ENCODE measurements at places on chromosomes 2 and 18.

GRCh38 chr18:3238742-3239141 is 8.9 kb upstream of the MYL12A start:
- DNase-seq, result no peak

DNA sequence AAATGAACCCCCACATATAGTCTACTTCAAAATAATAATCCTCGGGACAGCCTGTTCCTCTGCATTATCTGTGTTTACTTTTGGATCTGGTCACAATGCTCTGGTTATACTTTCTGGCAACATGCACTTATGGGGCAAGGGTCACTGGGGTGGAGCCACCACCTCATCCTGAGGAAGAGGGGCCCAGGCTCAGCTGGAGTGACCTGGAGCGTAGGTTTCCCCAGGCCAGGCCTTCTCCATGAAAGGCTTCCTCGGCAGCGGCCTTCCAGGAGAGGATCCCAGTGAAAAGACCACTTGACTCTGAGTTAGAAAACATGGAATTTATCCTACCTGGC is 237.4 kb downstream of the SETBP1 start:
- DNase-seq, result no peak

DNA sequence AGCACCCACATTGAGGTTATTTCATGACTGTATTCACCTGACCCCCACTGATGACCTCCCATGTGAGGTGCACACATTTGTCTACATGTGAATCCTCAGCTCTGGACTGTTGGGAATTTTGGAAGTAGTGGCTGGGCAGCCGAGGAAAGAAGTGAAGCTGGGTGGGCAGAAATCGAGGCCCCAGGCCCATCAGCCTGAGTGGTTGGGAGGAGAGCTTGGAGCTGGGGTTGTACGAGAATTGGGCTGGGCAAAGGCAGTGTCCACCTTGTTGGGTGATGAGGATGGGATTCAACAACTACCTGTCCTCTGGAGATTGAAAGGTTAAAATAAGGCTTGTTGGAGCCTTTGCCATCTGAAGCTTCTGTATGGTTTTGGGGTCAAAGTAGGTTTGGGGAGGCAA is 35.8 kb downstream of the AGAP1 start:
- DNase-seq, result no peak

DNA sequence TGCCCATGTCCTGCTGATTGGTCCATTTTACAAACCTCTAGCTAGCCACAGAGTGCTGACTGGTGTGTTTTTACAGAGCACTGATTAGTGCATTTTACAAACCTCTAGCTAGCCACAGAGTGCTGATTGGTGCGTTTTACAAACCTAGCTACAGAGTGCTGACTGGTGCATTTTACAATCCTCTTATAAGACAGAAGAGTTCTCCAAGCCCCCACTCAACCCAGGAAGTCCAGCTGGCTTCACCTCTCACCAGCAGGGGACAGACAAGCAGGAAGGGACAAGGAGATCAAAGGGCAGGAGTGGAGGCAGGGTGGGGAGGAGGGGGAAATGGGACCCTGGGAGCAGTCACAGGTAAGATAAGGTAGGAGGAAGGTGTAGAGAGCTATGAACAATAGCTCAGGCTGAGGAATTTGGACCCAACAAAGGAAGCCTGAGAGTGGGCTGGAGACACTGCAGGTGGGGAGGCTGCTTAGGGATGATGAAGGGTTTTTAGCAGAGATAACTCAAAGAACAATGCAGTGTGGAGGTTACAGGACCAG is 37.1 kb downstream of the SH2D6 start:
- DNase-seq, result no peak

- no peak for DNase-seq
Measured at GRCh38 chr2:132009874-132010521, 151.8 kb downstream of the ANKRD30BL start.

- no peak for DNase-seq
Measured at GRCh38 chr18:50711386-50711785, 108.4 kb downstream of the MRO start.

DNA sequence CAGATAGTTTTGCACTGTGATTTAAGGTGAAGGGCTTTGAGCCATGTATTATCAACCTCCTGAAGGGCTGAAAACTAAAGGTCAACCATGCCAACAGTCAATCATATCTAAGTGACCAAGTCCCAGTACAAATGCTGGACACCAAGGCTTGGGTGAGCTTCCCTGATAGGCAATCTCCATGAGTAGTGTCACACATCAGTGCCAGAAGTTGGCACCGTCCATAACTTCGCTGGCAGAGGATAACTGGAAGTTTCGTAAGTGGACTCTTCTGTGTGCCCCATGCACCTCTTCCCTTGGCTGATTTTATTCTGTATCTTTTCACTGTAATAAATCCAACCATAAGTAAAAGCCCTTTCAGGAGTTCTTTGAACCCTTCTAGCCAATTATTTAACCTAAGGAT is 13.2 kb downstream of the REV1 start:
- DNase-seq, result no peak

GRCh38 chr2:118980022-118980421 is 38.0 kb downstream of the MARCO start:
- DNase-seq, result no peak

DNA sequence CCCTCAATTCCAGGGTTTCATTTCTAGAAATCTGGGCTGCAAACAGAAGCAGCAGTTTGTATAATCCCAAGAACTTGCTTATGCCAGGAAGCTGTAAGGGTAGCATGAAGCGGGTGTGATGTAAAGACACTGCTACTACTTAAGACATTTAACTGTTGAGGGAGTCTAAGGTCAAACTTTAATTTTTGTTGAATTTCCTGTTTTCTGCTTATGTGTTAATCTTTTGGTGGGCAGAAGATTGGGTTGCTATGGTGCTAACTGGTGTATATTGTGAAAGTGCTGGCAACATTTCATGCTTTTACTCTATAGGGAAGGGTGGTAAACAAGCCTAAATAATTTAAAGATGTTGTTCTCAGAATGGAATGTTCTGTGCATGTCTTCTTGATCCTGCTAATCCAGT is 2.7 kb downstream of the NCOA1 start:
- DNase-seq, result no peak

DNA sequence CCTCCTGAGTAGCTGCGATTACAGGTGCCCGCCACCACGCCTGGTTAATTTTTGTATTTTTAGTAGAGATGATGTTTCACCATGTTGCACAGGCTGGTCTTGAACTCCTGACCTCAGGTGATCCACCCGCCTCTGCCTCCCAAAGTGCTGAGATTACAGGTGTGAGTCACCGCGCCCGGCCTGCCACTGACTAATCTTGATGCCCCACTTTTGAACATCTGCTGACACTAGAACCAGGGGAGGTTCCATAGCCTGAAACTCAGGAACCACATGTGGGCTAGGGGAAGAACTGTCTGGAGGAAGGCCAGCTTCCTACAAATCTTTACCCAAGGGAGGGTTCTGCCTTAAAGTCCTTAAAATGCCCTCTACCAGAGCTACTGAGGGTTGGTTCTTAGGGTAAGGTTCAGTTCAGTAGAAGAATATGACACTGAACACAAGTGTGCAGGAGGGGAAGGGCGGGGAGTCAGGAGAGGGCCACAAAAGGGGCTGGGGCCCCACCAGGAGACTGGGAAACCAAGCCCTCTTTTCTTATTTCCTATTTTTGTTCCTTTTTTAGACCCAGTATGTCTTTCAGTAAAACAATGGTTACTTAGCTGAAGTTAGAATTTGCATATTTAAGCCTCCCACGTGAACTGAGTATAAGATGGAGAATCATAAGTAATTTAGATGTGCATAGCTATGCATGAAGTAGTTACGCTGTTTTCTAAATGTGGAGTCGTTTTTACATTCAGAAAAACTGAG is 6.3 kb upstream of the RAB31 start:
- DNase-seq, result no peak

DNA sequence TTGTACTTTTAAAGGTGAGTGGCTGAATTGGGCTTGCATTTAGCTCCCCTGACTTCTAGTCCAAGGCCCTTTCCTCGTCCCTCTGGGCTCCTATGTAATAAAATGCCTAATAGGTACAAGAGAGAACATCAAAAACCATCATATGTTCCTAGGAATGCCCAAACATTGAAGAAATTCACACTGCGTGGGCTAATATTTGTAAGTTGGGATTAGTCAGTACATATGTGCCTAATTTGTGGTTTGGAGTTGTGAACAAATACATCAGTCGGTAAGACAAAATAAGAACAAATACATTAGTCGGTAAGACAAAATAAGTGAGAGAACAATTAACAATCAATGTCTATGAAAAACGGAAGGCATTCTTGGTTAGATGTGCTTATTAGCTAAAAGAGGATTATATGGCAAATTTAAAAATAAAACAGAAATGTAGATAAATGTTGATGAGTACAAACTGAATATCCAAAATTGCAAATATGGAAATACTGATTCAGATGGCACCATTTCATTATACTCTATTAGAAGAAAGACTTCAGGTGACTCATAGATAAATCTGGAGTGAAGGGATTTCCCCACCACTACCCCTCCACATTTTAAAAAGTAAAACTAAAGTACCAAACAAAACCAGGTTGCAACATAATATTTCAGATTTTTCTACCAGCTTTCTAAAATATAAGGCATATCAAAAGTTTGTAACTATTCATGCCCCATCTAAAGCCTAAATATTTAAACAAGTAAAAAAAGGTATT is 325.4 kb downstream of the ZEB2 start:
- no peak for DNase-seq

DNA sequence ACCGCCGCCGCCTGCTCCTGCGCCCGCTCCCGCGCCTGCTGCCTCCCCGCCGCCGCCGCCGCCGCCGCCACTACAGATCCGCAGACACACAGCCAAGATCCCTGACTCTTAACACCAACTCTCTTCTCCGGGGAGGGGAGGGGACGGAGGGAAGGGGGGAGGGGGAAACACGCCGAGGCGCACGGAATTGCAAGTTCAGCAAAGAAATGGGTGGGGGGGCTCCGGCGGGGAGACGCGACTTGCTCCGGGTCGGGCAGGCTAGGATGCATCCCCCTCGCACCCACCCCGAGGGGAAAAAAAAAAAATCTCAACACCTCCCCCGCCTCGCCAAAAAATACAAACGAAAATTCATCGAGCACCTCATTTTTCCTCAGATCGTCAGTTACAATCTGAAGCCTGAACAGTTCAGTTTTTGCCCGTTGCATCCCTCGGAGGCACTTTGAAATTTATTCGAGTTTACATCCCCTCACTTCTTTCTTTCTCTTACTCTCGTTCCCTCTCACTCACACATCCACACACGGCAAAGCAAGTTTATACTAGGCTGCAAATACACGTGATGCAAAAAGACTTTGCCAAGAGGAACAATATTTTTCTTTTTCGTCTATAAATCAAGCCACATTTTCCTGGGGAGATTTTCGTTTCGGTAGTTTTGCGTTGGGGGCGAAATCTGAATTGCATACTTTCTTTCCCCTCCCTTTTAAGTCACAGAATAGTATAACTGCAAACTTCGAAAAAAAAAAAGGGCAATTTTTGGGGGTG is at the start of gene TCF4:
TSS of gene TCF4 (minus strand) at position 82 of the 759 bp plus-strand sequence. CDS start 1,076 bp downstream, outside the sequence.
- DNase-seq, result peak; percentile 42

DNA sequence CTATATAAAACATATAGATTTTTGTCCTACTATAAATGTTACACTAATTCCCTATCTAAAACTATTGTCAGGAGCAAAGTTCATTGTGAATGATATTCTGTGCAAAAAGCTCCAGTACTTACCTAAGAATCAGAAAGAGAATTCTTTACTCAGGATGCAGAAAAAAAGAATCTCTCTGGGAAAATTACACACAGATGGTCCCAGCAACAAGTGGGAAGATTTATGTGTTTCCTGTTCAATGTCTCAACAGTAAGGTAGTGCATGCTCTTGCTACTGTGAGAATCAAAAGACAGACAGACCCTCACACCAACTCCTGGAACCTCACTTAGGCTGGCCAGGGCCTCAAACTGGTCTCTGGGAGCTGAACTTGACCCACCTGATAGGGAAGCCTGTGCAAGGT is 11.2 kb upstream of the NAPG start:
- DNase-seq, result no peak

DNA sequence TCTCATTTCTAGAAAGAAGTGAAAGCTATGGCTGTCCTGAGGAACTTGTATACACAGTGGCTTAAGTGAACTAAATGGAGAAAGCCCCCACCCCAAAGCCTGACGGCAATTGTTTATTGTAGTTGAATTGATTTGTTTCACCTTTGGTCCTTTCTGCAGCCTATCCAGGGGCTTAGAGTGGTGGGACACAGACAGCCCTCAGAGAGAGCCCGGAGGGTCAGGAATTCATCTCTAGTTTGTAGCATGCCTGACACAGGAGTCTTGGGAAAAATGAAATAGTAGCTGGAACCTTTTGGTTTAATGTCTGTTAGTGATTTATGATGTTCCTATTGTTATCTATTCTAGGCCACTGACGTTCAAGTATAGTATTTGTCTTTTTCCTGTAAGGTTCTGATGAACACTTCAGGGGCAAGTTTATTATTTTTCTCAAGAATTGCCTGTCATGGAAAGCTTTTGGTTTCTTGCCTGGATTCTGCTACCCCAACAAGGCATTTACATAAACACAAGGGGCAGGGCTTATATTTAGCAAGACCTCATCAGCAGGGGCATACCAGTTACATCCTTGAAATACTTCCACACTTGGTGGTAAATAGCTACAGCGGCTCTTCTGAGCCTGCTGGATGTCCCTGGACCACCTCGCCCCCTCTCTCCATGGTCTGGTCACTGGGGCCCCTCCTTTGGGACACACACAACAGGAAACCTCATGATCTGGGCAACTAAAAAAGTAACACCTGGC is 44.4 kb downstream of the KCNE4 start:
- no peak for DNase-seq

- no peak for DNase-seq
Measured at GRCh38 chr2:106972782-106973181, 86.8 kb upstream of the ST6GAL2 start.

GRCh38 chr2:102632380-102633175 is 13.2 kb downstream of the SLC9A2 start:
- DNase-seq, result no peak

- no peak for DNase-seq
Measured at GRCh38 chr2:84778911-84779690, 101.8 kb downstream of the TRABD2A start.

- DNase-seq, result peak; percentile 18
Measured at GRCh38 chr2:237590272-237591140, at the start of gene RAB17. RAB17 (minus strand) TSS chr2:237590734; CDS start chr2:237586154, 4,580 bp downstream.

DNA sequence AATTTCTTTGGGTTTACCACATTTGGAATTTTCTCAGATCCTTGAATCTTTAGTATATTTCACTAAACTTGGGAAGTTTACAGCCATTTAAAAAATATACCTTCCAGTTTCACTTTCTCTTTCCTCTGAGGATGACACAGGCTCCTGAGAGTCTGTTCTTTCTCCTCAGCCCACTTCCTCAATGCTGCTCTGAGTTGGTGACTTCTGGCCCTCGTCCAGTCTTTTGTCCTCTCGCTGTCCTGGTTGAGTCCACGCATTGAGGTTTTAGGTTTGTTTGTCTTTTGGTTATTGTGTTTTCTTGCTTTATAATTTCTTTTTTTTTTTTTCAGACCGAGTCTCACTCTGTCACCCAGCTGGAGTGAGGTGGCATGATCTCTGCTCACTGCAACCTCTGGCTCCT is 40.7 kb upstream of the GALR1 start:
- no peak for DNase-seq

GRCh38 chr18:7370802-7371201 is 139.9 kb downstream of the LRRC30 start:
- DNase-seq, result no peak

GRCh38 chr2:202488671-202489070 is 112.5 kb downstream of the BMPR2 start:
- no peak for DNase-seq
